Activated T-cell treated with anti-CD3 and anti-CD28 coated beads, Interleukin-2, amount 50 U/mL, for 1 hour (primary cell): ENCODE measurements at places on chromosomes 2 and 18.

DNA sequence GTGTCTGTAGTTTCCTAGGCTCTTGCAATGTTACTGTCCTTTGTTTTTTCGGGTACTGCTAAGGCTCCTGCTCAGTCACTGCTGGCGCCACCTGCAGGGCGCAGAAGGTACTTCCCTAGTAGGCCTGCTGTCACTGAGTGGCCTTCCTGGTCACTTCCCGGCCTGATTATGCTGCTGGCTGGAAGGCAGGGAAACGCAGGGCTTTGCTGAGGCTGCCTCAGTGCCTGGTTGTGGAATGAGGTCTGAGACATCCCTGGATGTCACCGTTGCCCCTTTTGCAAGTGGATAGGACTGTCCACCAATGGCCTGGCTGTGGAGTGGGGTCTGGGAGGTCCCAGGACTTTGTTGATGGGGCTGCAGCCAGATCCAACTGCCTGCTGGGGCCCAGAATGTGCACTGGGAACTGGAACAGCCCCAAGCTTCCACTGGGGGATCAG is 13.1 kb downstream of the DAW1 start:
- DNase-seq = peak; percentile 52

DNA sequence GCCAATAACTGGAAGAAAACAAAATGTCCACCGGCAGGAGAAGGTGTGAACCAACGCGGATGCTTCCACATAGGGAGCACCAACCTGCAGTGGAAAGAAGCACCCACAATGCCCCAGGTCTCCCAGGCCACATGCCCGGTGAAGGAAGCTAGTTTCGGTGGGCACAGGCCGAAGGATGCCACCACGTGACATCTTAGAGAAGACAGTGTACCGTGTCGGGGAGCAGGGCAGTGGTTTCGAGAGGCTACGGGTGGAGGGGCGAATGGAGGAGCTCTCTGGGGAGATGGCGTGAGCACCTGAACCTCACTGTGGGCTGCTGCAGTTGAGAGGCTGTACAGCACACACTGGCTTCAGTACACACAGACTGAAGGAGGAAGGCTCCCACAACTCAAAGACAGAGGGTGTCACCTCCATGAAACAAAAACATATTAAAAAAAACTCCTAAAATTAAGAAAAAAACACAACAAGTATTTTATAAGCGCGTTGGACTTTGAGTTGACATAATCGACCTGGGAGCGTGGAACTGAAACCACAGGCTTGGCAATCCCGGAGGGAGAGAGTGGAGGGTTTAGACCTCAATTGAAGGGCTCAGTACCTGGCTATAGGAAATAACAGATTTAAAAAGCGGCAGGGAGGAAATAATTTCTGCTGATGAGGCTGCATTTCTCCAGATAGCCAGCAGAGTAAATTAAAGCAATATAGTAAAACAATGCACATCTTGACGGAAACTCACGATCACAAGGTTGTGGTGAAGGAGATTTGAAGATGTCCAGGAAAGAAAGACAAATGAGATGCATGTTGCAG is 160.1 kb downstream of the RTP5 start:
- DNase-seq = peak; percentile 10

DNA sequence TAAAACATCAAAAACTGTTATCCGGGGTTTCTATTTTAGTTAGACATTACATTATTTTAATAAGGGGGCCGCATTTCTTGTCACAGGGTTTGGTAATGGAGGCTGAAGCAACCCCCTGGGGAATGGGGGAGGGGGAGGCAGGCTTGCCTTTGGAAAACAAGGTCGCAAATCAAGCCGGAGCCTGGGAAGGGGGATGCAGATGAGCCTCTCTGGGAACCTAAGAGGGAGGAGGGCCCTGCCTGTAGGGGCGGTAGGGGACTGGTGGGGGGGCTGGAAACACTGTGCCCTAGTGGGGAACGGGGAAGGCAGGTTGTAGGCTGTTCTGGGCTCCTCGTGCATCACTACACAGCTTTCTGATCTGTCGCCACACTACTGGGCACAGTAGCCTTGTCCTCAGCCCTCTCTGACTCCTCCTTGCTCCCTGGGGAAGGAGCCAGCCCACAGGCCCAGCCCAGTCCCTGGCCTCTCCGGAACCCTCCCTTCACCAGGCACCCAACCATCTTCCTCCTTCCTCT is 170.2 kb upstream of the SMAD2 start:
- no peak for DNase-seq

DNA sequence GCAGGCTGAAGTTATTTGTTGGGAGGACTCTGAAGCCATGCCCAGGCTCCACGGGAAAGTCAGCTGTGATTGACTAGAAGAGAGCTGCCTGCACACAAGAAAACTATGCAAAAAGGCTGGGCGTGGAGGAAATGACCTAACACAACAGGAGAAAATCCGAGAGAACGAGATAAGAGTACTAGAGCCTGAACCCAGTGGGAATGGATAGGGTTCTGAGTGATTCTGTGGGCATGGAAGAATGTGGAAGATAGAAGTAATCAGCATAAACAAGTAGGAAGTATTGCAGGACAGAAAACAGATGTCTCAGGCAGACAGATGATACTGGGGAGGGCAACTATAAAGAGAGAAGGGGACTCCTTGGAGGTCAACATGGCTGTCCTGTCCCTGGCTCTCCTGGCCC is 12.1 kb upstream of the COPS8 start:
- no peak for DNase-seq

DNA sequence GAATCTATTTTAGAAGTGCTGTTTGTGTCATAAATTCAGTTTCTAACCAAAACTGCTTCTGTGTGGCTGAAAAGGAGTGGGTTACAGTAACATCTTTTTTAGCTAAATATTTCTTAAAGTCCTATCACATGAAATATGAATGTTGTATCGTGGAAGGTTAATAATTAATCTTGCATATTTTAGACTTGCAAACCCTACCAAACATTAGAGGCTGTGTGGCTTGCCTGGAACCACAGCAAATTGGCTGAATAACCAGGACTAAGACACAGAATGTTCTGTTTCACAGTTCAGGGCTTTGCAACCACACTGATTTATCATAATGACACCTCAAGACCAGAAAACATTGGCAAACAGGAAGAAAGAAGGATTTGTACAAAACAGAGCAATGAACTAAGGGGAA is 208.9 kb upstream of the CNTNAP5 start:
- DNase-seq = no peak
